ENCODE measurements at places on chromosomes 12 and 14. TPM values are rescaled to one million over a fixed set of nuclear protein-coding genes. Genes with fewer than 3 reads are reported as not detected.

DNA sequence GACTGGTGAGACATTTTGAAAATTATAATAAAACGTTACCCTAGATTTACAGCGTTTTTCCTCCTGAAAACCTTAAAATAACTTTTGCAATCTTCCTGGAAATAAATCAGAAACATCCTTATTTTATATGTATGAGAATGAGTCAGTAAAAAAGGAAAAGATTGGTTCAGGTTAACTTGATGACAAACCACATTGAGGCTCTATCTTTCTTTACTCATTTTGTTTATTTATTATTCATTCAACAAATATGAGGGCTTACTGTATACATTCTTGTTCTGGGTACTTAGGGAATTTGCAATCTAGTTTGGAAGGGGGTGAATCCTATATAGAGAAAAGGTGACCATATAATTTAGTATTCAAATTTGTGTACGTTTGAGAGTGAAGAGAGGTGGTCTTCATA, 156.6 kb downstream of the UNC79 start:
- no peak for DNase-seq
- no peak overlapping the region for H3K4me3 ChIP-seq
- H3K4me1 ChIP-seq, result no peaks in the 10 kb centered on the region
- peaks cover 2% of the 10 kb centered on the region for H3K27me3 ChIP-seq
- no peaks in the 10 kb centered on the region for H3K36me3 ChIP-seq

- no peak overlapping the region for H3K27ac ChIP-seq
- no peak for DNase-seq
- H3K4me1 ChIP-seq, result peaks cover 35% of the 10 kb centered on the region
Measured at GRCh38 chr12:46627686-46628085, 198.1 kb downstream of the SLC38A4 start.

DNA sequence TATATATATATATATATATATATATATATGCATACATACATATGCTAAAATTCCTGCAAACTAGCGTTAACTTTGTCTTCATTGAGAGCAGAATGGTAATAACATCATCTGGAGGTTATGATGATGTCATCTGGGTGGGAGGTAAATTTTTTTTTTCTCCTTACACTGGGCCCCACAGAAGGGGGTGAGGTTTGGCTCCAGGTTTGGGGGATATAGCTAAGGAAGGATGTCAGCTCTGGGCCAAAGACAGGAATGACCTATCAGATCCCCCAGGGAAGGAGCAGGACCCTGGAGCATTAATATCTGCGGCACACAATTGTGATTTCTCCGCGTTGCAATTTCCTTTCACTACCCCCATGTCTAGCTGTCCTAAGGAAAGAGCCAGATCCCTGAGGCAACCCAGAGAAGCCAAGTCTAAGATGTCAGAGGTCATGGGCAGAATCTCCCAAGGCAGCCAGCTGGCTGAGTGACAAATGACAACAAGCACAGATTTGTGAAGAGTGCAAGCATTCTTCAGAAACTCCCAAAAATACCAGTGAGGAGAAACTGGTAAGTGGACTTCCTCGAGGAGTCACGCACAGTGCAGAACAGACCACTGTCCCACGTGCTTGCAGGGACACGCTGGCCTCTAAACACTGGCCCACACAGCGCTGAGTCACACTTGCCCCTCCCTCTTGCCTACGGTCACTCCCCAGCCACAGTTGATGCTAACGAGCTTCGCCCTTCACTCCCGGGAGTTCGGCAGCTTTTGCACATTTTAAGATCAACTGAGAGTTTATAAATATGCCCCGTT, 9.9 kb downstream of the UBC start:
- H3K36me3 ChIP-seq, result no peaks in the 10 kb centered on the region
- H3K4me1 ChIP-seq, result peaks cover 2% of the 10 kb centered on the region
- H3K27me3 ChIP-seq, result peaks cover 1% of the 10 kb centered on the region

GRCh38 chr12:83113945-83114344, 427.2 kb downstream of the TMTC2 start:
- H3K27me3 ChIP-seq, result peaks cover 1% of the 10 kb centered on the region
- H3K36me3 ChIP-seq, result no peaks in the 10 kb centered on the region
- H3K27ac ChIP-seq, result no peak overlapping the region
- no peak overlapping the region for H3K4me3 ChIP-seq

GRCh38 chr14:71397371-71397770, 490.1 kb downstream of the PCNX1 start:
- H3K36me3 ChIP-seq, result no peaks in the 10 kb centered on the region
- no peak for DNase-seq
- H3K4me1 ChIP-seq, result peaks cover 48% of the 10 kb centered on the region

Gene KRAS
- 30.0 TPM for polyA plus RNA-seq

Gene IL26
- polyA plus RNA-seq, result not detected

Gene PIP4P1
- polyA plus RNA-seq, result 26.2 TPM

- no peaks in the 10 kb centered on the region for H3K27me3 ChIP-seq
- H3K27ac ChIP-seq, result no peak overlapping the region
- no peak for DNase-seq
- H3K4me3 ChIP-seq, result no peak overlapping the region
Measured at GRCh38 chr12:18141048-18141982, 51.3 kb upstream of the RERGL start.

Gene GPR84
- polyA plus RNA-seq, result not detected

Gene ART4
- not detected for polyA plus RNA-seq

- H3K27me3 ChIP-seq, result peaks cover 7% of the 10 kb centered on the region
- peak overlapping the region; percentile 93 for H3K27ac ChIP-seq
- H3K36me3 ChIP-seq, result no peaks in the 10 kb centered on the region
- peak overlapping the region; percentile 95 for H3K4me3 ChIP-seq
Measured at GRCh38 chr14:64388533-64389285, 556 bp downstream of the MTHFD1 start.

Gene PIANP
- polyA plus RNA-seq, result not detected

GRCh38 chr12:127414636-127415035, 852.3 kb upstream of the TMEM132C start:
- no peaks in the 10 kb centered on the region for H3K4me1 ChIP-seq
- no peak overlapping the region for H3K4me3 ChIP-seq
- no peak for DNase-seq
- H3K36me3 ChIP-seq, result no peaks in the 10 kb centered on the region

DNA sequence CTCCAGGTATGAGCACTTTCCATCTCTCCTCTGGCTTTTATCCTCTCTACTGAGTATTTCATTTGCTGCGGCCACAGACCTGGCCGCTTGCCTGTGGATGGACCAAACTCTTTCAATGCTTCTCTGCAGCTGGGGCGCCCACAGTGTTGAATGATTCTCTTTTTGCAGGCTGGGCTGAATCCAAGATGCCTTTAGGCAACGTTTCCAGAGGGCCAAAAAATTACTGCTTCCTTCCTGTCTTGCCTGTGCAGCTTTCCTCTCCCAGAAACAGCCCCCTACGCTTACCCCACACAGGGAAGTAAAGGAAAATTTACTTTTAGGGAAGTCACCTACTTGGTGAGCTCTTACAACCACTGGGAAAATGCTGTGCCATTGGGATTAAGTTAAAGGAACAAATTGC, 55.6 kb upstream of the JDP2 start:
- DNase-seq, result no peak
- no peak overlapping the region for H3K27ac ChIP-seq
- H3K4me1 ChIP-seq, result no peaks in the 10 kb centered on the region
- no peak overlapping the region for H3K4me3 ChIP-seq
- H3K27me3 ChIP-seq, result no peaks in the 10 kb centered on the region

GRCh38 chr14:68250927-68251768, 431.6 kb downstream of the RAD51B start:
- H3K4me1 ChIP-seq, result peaks cover 51% of the 10 kb centered on the region
- H3K4me3 ChIP-seq, result no peak overlapping the region
- no peak for DNase-seq
- H3K27me3 ChIP-seq, result peaks cover 6% of the 10 kb centered on the region

Gene SINHCAF
- 41.9 TPM for polyA plus RNA-seq

DNA sequence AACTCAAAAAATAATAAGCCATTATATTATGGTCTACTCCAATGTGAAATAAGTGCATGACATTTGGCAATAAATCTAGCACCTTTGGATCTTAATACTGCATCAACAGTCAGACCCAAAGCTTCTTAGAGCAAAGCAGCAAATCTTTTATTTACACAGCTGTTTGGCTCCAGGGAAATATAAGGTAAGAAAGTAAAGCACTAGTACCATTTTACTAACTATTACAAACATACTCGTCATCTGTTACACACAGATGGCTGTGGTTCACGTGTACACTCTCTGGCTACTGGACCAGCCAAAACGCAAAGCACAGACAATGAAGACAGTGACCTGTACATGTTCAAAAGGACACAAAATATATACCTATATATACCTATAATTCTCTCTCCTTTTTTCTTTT, 2.8 kb downstream of the FGD6 start:
- no peak overlapping the region for H3K4me3 ChIP-seq
- H3K27ac ChIP-seq, result no peak overlapping the region
- no peaks in the 10 kb centered on the region for H3K36me3 ChIP-seq
- DNase-seq, result no peak

- H3K27me3 ChIP-seq, result no peaks in the 10 kb centered on the region
- H3K4me1 ChIP-seq, result peaks cover 41% of the 10 kb centered on the region
- H3K4me3 ChIP-seq, result peak overlapping the region; percentile 24
- no peak overlapping the region for H3K27ac ChIP-seq
- no peak for DNase-seq
Measured at GRCh38 chr14:51865953-51866747, 5.7 kb downstream of the GNG2 start.

DNA sequence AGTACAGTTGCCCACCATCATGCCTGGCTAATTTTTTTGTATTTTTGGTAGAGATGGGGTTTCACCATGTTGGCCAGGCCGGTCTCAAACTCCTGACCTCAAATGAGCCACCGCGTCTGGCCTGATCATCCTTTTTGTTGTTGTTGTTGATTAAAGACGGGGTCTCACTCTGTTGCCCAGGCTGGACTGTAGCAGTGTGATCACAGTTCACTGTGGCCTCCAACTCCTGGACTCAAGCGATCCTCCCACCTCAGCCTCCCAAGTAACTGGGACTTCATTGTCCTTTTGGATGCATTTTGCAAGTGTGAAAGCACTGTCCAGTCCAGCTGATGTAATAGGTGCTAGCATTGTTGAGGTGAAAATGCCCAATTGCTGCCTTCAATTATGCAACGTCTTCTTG, 27.1 kb upstream of the ATXN2 start:
- H3K27me3 ChIP-seq, result no peaks in the 10 kb centered on the region
- no peak overlapping the region for H3K27ac ChIP-seq
- DNase-seq, result no peak

DNA sequence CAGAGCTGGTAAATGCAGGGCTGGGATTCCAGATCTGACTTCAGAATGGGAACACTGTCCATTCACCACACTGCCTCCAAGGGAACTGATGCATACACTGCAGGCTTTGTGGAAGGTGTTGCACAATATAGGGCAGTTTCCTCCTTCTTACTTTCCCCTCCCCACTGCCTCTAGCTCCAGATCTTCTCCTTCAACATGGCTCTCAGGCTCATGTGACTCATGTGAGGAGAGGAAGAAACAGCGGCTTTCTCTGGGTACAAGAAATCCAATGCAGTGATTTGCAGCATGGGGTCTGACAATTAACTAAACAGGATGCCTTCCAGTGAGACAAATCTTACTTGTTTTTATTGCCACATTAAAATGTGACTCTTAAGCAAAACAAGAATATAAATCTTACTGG, 447.6 kb upstream of the CCDC196 start:
- H3K4me3 ChIP-seq, result no peak overlapping the region
- no peak for DNase-seq
- H3K27ac ChIP-seq, result no peak overlapping the region

DNA sequence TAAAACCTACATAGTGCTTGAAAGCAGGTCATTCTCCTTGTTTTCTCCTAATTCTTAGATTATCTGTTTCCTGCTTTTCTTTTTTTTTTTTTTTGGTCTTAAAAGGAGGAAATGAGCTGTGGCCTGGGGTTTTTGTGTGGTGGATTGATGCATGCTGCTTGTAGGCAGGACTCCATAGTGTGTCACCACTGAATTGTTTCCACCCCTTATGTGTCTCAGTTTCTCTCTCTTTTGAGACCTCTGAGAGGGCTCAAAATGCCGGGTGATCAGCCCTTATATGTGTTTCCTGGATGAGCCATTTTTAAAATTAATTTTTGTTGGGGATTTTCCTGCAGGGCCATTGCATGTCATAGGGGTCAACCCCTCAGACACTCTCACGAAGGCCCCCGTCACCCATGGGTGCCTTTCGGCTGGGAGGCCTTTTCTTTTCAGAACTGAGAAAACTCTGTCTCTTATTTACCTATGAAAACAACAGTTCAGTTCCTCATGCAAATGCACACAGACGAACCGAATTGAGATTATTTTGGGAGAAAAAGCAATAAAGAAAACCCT, 32.0 kb upstream of the LRRK2 start:
- H3K4me1 ChIP-seq, result peaks cover 13% of the 10 kb centered on the region
- no peaks in the 10 kb centered on the region for H3K36me3 ChIP-seq
- peaks cover 2% of the 10 kb centered on the region for H3K27me3 ChIP-seq
- H3K27ac ChIP-seq, result no peak overlapping the region
- DNase-seq, result no peak

DNA sequence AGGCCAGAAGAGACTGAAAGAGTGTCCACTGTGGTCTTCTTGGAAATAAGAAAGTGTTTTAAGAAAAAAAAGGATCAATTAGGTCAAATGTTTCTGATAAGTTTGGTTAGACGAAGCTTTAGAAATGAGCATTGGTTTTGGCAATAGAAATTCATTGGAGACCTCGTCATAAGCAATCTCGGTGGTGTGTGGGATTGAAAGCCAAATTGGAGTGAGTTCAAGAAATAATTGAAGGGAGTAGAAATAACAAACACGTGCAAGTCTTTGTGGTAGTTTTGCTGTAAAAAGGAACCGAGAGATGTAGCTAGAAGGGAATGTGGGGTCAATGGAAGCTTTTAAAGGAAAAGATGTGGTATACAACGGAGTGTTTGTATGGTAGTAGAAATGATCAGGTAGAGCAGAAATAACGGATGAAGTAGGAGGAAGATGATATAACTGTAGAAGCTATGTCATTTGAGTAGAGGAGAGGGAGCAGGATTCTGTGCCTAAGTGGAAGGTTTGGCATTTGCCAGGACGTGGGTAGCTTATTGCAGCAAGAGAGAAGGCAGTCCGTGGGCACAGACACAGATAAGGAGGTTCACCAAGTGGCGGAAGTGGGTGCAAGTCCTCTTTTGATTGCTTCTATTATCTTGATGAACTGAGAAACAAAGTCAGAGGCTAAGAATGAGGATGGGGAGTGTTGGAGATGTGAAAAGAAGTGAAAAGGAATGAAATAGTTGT, 146.2 kb downstream of the DACT1 start:
- H3K36me3 ChIP-seq, result no peaks in the 10 kb centered on the region
- no peak overlapping the region for H3K27ac ChIP-seq
- peaks cover 10% of the 10 kb centered on the region for H3K27me3 ChIP-seq
- no peaks in the 10 kb centered on the region for H3K4me1 ChIP-seq
- H3K4me3 ChIP-seq, result no peak overlapping the region

- H3K27ac ChIP-seq, result no peak overlapping the region
- H3K36me3 ChIP-seq, result no peaks in the 10 kb centered on the region
- no peaks in the 10 kb centered on the region for H3K4me1 ChIP-seq
- no peak for DNase-seq
- H3K4me3 ChIP-seq, result no peak overlapping the region
Measured at GRCh38 chr14:84726471-84726870, 803.5 kb upstream of the FLRT2 start.

DNA sequence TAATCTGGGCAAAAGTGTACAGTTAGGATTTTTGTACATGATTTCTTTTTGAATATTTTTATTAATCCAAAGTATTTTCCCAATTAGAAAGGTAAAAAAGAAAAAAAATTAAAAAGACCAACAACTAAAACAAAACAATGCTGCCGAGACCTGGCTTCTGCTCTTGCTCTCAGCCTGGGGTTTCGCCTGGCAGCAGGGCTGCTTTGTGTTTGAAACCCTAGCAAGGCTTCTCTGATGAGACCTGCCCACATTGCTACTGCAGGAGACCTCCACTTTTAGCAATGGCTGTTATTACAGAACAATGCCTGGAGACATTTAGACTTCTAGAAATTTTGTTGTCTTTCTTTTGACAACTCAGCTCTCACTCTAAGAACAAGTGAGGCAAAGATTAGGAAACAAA, 1153.0 kb upstream of the TMEM132C start:
- H3K27ac ChIP-seq, result no peak overlapping the region
- no peaks in the 10 kb centered on the region for H3K4me1 ChIP-seq
- H3K27me3 ChIP-seq, result peaks cover 3% of the 10 kb centered on the region
- no peaks in the 10 kb centered on the region for H3K36me3 ChIP-seq
